HEK293T (cell line): ENCODE measurements at places on chromosomes 5 and 9.

GRCh38 chr9:116403171-116403570 is 249.6 kb downstream of the PAPPA start:
- DNase-seq, result no peak

- no peak for DNase-seq
These were observed 11.6 kb downstream of the FANCC start for GRCh38 chr9:95305770-95306492.

GRCh38 chr5:108233617-108234155 is 148.2 kb downstream of the FBXL17 start:
- no peak for DNase-seq

GRCh38 chr5:134249469-134250379 is 23.9 kb upstream of the PPP2CA start:
- DNase-seq, result no peak

GRCh38 chr5:66597183-66597757 is 1.1 kb downstream of the MAST4 start:
- peak; percentile 42 for DNase-seq

GRCh38 chr9:34154057-34154456 is 24.8 kb upstream of the UBAP1 start:
- no peak for DNase-seq

GRCh38 chr5:134224888-134225779 is 739 bp downstream of the PPP2CA start:
- DNase-seq, result peak; percentile 50

GRCh38 chr5:147160902-147161700 is 73.7 kb upstream of the STK32A start:
- DNase-seq, result no peak

GRCh38 chr9:80491086-80491696 is 919.4 kb downstream of the TLE4 start:
- no peak for DNase-seq

DNA sequence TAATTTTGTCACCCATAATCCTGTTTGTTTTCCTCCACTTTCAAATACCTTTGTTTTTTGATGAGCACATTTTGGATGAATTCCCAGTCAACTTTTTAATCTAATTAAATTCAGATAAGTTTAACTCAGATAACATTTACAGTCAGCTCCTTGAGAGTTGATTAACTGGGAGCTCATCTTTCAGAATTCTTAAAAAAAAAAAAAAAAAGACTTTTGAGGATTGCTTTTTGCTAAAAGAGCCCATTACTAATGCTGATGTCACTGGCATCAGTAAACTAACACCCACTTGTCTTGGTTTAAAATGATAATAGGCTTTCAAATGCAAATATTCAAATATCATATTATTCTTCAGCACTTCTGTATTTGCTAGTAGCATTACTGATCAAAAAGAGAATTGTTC is 47.1 kb upstream of the NFIB start:
- no peak for DNase-seq
